ENCODE measurements at places on chromosomes 3 and 15.

GRCh38 chr15:63497642-63498467 lies 6.5 kb upstream of the USP3 start:
- no peak for DNase-seq

- DNase-seq = no peak
These were observed 73.6 kb downstream of the TM4SF4 start for GRCh38 chr3:149547954-149548668.

GRCh38 chr3:156763931-156764720 lies 62.0 kb upstream of the LEKR1 start:
- DNase-seq = no peak

DNA sequence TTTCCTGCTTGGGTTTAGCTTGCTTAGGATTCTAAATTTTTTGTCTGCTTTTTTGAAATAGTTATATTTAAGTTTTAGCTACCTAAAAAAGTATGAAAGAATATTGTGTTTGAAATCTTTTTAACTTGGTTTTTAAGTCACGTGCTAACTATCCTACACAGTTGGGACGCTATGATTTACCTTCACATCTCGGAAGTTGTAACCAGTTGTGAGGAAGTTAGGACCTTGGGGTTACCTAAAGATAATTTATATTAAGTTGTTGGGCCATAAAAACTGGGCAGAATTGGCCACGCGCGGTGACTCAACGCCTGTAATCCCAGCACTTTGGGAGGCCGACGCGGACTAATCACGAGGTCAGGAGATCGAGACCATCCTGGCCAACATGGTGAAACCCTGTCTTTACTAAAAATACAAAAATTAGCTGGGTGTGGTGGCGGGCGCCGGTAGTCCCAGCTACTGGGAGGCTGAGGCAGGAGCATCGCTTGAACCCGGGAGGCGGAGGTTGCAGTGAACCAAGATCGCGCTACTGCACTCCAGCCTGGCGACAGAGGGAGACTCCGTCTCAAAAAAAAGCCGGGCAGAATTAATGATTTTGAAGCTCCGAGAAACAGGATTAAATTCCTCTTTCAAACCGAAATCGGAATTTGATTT lies 1.0 kb downstream of the ZFAND6 start:
- peak; percentile 39 for DNase-seq

- no peak for DNase-seq
These were observed 163.5 kb downstream of the GOLGA6L4 start for GRCh38 chr15:84398763-84399701.

GRCh38 chr3:41751597-41751996 lies 210.3 kb downstream of the ULK4 start:
- no peak for DNase-seq

- no peak for DNase-seq
These were observed 56.0 kb upstream of the SLC4A7 start for GRCh38 chr3:27540231-27540630.

DNA sequence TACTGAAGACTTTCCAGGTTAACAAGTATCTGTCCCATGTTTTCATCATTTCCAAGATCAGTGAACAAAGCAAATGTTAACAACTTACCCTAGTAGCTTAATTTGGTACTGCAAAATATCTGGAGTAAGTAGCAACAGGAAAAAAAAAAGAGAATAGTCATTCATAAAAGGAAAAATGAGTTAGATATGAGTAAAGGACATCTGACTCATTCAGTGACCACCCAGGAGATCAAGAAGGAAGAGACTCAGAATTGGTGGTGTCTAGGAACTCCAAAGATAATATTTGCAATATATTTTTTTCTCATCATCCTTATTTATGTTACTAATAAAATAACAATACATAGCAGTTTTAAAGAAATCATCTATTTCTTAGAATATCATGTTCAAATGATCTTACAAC lies 253.8 kb upstream of the COL8A1 start:
- DNase-seq = no peak

Measured in NCI-H69 (cell line).